Common myeloid progenitor, CD34-positive (primary cell): ENCODE measurements at places on chromosomes 7 and 10.

GRCh38 chr10:125370578-125370977, 210.2 kb upstream of the CTBP2 start:
- no peaks in the 10 kb centered on the region for H3K4me1 ChIP-seq
- no peaks in the 10 kb centered on the region for H3K27me3 ChIP-seq
- H3K27ac ChIP-seq, result no peak overlapping the region
- no peaks in the 10 kb centered on the region for H3K36me3 ChIP-seq
- no peak overlapping the region for H3K4me3 ChIP-seq

DNA sequence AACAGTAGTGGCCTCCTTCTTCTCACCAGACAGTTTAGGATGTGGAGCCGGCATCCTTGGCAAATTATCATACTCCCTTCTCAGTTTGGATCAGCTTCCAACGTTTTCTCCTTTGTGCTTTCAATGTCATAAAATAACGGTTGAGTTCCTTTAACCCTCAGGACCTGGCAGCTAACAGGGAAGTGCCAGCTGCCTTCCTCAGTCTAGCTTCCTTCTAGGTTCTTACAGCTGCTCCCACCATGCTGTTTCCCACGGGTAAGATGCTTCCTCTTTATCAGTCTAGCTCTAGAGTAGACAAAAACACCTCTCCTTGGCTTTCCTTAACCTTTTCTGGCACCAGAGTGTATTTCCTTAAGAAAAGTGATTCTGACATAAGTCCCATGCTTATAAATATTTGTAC, 33.2 kb downstream of the BLVRA start:
- peak; percentile 33 for DNase-seq
- H3K27me3 ChIP-seq, result no peaks in the 10 kb centered on the region
- H3K4me3 ChIP-seq, result no peak overlapping the region
- H3K4me1 ChIP-seq, result no peaks in the 10 kb centered on the region

GRCh38 chr10:72593963-72594362, 31.9 kb downstream of the MICU1 start:
- no peak overlapping the region for H3K4me3 ChIP-seq
- H3K27me3 ChIP-seq, result no peaks in the 10 kb centered on the region
- no peaks in the 10 kb centered on the region for H3K36me3 ChIP-seq
- H3K4me1 ChIP-seq, result no peaks in the 10 kb centered on the region

GRCh38 chr7:43769791-43770465, 11.4 kb downstream of the BLVRA start:
- peaks cover 25% of the 10 kb centered on the region for H3K4me1 ChIP-seq
- H3K27ac ChIP-seq, result no peak overlapping the region
- no peaks in the 10 kb centered on the region for H3K27me3 ChIP-seq
- DNase-seq, result no peak

GRCh38 chr7:14021069-14021468, 31.6 kb upstream of the ETV1 start:
- no peak overlapping the region for H3K27ac ChIP-seq
- no peak for DNase-seq
- H3K36me3 ChIP-seq, result no peaks in the 10 kb centered on the region
- no peak overlapping the region for H3K4me3 ChIP-seq
- H3K27me3 ChIP-seq, result no peaks in the 10 kb centered on the region
- H3K4me1 ChIP-seq, result no peaks in the 10 kb centered on the region

- no peaks in the 10 kb centered on the region for H3K27me3 ChIP-seq
- peaks cover 4% of the 10 kb centered on the region for H3K4me1 ChIP-seq
- H3K4me3 ChIP-seq, result no peak overlapping the region
- peaks cover 8% of the 10 kb centered on the region for H3K36me3 ChIP-seq
- no peak overlapping the region for H3K27ac ChIP-seq
Measured at GRCh38 chr10:117320050-117320665, 55.1 kb downstream of the PDZD8 start.

GRCh38 chr10:119829429-119829828, 43.2 kb downstream of the MCMBP start:
- peaks cover 51% of the 10 kb centered on the region for H3K36me3 ChIP-seq
- no peak overlapping the region for H3K27ac ChIP-seq
- no peak for DNase-seq
- no peak overlapping the region for H3K4me3 ChIP-seq

DNA sequence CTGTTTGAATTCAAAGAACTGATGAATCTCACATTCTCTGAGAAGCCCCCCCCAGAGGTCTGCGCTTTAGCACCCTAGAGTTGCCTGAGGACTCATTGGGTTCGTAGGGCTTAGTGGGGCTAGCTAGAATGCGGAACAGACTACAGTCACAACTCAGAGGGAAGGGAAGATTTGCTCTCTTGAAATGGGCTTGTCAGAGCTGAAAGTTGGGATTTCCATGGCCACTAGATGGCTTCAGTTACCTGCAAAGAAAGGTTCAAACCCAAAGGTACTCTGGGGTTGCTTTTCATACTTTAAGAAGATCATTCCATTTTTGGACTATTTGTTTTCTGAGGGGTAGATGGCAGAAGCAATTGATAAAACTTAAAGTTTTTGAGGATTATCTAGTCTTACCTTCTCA, 205.0 kb downstream of the BBS9 start:
- H3K36me3 ChIP-seq, result no peaks in the 10 kb centered on the region
- H3K4me3 ChIP-seq, result no peak overlapping the region
- DNase-seq, result peak; percentile 1
